ENCODE measurements at places on chromosomes 2 and 18. TPM values are rescaled to one million over a fixed set of nuclear protein-coding genes. Genes with fewer than 3 reads are reported as not detected.

The YIPF4 gene
- total RNA-seq, result 56.4 TPM

The CLEC4F gene
- not detected for total RNA-seq

The PASK gene
- total RNA-seq, result 7.5 TPM

The DSEL gene
- 0.43 TPM for total RNA-seq

The STARD6 gene
- total RNA-seq, result not detected

The C2orf72 gene
- total RNA-seq, result 6.0 TPM
